ENCODE measurements at places on chromosomes 12 and 14. TPM values are rescaled to one million over a fixed set of nuclear protein-coding genes. Genes with fewer than 3 reads are reported as not detected.

SLC10A1 gene
- total RNA-seq: not detected

DNA sequence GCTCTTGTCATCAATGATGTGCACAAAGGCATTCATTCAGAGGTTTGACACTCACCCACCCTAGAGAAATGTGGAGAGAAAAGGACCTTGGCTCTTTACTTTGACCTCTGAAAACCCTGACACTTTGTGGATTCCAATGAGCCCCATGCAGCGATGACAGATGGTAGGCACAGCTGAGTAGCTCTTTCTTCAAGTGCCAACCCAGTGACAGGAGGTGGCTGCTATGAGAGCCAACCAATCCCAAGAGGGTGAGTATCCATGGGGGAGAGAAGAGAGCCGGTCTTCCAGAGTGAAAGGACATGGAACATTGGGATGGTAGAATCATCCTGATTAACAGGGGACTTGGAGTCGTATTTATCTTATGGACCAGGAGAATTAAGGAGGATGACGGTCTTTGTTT, 17.8 kb downstream of the SLC8A3 start:
- H3K27me3 ChIP-seq: no peaks in the 10 kb centered on the region
- no peak overlapping the region for H3K4me3 ChIP-seq
- DNase-seq: no peak
- no peak overlapping the region for H3K27ac ChIP-seq
- H3K36me3 ChIP-seq: no peaks in the 10 kb centered on the region
- H3K4me1 ChIP-seq: no peaks in the 10 kb centered on the region

- H3K27me3 ChIP-seq: peaks cover 90% of the 10 kb centered on the region
- no peaks in the 10 kb centered on the region for H3K36me3 ChIP-seq
- no peak overlapping the region for H3K27ac ChIP-seq
- no peaks in the 10 kb centered on the region for H3K4me1 ChIP-seq
These were observed 8.1 kb upstream of the LHX5 start for GRCh38 chr12:113479590-113480335.

DNA sequence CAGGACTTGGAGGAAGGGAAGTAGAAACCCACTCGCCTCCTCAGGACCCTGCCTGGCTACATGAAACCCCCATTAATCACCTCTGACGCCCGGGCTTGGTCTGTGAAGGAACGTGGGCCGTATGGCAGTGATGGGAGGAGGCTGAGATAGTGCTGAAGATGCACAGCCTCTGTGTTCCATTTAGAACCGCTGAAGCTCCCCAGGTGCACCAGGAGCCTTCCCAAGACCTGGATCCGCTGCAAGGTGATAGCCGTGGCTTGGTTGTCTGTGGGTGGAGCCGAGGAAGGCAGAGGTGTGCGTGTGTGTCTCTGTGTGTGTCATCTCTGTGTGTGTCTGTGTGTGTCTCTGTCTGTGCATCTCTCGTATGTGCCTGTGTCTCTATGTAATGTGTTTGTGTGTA, 293.1 kb downstream of the CACNA1C start:
- no peak for DNase-seq
- no peak overlapping the region for H3K4me3 ChIP-seq
- peaks cover 65% of the 10 kb centered on the region for H3K4me1 ChIP-seq

- no peak overlapping the region for H3K4me3 ChIP-seq
- no peak for DNase-seq
- no peaks in the 10 kb centered on the region for H3K4me1 ChIP-seq
- no peaks in the 10 kb centered on the region for H3K27me3 ChIP-seq
- H3K27ac ChIP-seq: no peak overlapping the region
- no peaks in the 10 kb centered on the region for H3K36me3 ChIP-seq
These were observed 159.0 kb upstream of the SFSWAP start for GRCh38 chr12:131551675-131552491.

- no peaks in the 10 kb centered on the region for H3K4me1 ChIP-seq
- no peaks in the 10 kb centered on the region for H3K27me3 ChIP-seq
- no peaks in the 10 kb centered on the region for H3K36me3 ChIP-seq
- H3K27ac ChIP-seq: no peak overlapping the region
- no peak overlapping the region for H3K4me3 ChIP-seq
- no peak for DNase-seq
These were observed 344.0 kb downstream of the DPF3 start for GRCh38 chr14:72549854-72550253.

GRCh38 chr12:49502590-49502989, 36.2 kb upstream of the KCNH3 start:
- no peak for DNase-seq
- H3K27ac ChIP-seq: no peak overlapping the region
- H3K4me1 ChIP-seq: no peaks in the 10 kb centered on the region
- no peak overlapping the region for H3K4me3 ChIP-seq
- no peaks in the 10 kb centered on the region for H3K27me3 ChIP-seq
- peaks cover 7% of the 10 kb centered on the region for H3K36me3 ChIP-seq

CCDC177 gene
- not detected for total RNA-seq

GRCh38 chr12:10027721-10028120, 2.8 kb upstream of the CLEC9A start:
- no peak overlapping the region for H3K4me3 ChIP-seq
- no peaks in the 10 kb centered on the region for H3K27me3 ChIP-seq
- DNase-seq: no peak
- H3K27ac ChIP-seq: no peak overlapping the region

DNA sequence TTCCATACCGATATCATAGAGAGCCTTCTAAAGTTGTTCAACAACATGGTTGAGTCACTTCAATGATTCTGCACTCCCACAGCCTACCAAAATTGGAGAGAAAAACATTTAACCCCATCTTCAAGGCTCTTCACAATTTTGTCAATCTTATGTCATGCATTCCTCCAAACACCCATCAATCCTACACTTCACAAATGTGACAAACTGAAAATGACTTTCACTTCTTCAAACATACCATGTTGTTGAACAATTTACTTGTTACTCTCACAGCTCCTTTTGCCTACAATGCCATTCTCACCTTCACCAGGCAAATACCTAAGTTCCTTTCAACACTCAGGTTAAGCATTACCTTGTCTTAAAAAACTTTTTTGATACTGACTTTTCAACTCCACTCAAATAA, 88.0 kb downstream of the OSBPL8 start:
- H3K4me3 ChIP-seq: no peak overlapping the region
- no peaks in the 10 kb centered on the region for H3K27me3 ChIP-seq
- peaks cover 5% of the 10 kb centered on the region for H3K4me1 ChIP-seq

TBX3 gene
- 4.5 TPM for total RNA-seq

DNA sequence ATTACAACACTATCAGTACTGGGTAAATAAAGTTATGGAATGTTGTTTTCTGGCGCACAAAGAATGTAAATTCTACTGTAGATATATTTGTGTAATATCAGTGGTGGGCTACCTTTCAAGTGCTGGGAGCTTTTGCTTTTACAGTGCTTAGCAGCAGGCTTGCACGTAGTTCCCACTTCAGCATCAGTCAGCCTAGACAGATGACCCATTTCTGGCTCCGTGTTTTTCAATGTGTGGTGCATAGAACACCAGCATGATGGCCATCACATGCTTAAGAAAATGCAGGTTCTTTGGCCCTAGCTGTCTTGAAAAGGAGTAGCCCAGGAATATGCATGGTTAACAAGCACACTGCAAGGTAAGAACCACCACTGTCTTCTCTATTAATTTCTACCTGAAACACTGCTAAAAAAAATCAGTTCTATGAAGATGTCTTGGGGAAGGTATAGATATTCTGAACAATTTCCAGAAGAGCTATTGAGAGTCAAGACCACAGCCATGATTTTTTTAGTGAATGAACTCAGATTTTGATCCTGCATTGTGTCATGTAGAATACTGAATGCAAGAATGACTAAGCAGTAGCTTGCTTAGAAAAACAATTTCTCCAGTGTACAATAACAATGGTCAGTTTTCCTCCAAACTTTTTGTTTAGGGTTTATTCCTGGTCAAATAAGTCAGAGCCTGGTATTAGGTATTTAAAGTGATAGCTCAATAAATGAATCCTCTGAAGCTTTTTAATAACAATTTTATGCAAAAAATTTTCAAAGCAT, 195.7 kb downstream of the AKAP6 start:
- no peak overlapping the region for H3K4me3 ChIP-seq
- H3K27me3 ChIP-seq: no peaks in the 10 kb centered on the region
- H3K4me1 ChIP-seq: no peaks in the 10 kb centered on the region

- no peak for DNase-seq
- H3K27me3 ChIP-seq: no peaks in the 10 kb centered on the region
- no peaks in the 10 kb centered on the region for H3K36me3 ChIP-seq
- H3K4me1 ChIP-seq: peaks cover 47% of the 10 kb centered on the region
These were observed 890 bp downstream of the TEP1 start for GRCh38 chr14:20412411-20412810.

KRT83 gene
- total RNA-seq: not detected

DNA sequence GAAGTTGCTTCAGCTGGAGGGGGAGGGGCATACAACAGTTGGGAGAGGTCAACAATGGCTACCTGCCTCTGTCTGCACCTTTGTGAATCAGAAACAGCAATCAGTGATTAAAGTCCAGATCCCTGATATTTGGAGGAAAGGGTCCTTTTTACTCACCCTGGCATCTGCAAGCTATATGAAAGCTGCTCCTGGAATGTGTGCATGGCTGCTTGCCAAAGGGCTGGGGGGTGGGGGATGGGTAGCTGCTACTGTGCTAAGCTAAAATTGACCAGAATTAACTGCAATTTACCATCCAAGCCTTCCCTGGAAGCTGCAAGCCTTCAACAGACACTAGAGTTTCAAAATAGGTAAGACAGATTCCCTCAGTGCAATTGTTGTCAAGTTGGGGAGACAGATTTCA, 13.5 kb upstream of the GTF2A1 start:
- no peak overlapping the region for H3K27ac ChIP-seq
- H3K36me3 ChIP-seq: no peaks in the 10 kb centered on the region
- no peaks in the 10 kb centered on the region for H3K4me1 ChIP-seq
- H3K4me3 ChIP-seq: no peak overlapping the region

DACT1 gene
- 2.3 TPM for total RNA-seq

TRAF3 gene
- total RNA-seq: 28.9 TPM

DNA sequence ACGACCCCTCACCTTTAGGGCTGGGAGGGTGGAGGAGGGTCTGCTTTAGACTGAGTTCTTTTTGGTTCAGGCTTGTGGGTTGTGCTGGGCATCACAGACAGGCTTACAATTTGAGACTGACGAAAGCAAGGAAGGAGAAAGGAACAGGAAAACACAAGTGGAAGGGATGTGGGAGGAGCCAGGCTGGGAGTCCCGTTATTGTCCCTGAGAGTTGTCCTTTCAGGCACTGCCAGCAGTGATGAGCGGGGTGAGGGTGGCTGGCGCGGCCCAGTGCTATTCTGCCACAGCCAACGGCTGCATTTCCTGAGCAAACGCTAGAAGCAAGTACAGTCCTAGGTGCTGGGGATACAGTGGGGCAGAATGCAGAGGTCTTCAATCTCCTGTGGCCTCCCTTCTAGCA, 29.2 kb upstream of the TSPAN9 start:
- no peak overlapping the region for H3K27ac ChIP-seq
- DNase-seq: no peak
- no peak overlapping the region for H3K4me3 ChIP-seq
- H3K36me3 ChIP-seq: no peaks in the 10 kb centered on the region
- H3K27me3 ChIP-seq: peaks cover 3% of the 10 kb centered on the region

ATP6V1D gene
- total RNA-seq: 91.2 TPM

AMN1 gene
- total RNA-seq: not detected

DNA sequence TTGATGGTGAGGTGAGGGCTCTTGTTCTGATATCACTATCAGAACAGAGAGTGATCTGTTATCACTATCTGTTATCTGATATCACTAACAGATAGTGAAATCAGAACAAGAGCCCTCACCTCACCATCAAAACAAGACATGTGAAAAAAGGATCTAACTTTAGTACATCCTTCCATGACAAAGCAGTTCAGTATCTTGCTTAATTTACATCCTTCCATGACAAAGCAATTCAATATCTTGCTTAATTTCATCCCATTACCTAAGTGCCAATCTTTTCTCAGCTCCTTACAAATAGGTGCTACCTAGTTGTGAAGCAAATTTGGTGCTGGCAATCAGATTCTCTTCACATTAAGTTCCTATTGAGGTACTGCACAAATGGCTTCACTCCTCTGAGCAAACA, 1865.6 kb upstream of the FLRT2 start:
- DNase-seq: no peak
- no peaks in the 10 kb centered on the region for H3K27me3 ChIP-seq
- no peaks in the 10 kb centered on the region for H3K4me1 ChIP-seq
- H3K4me3 ChIP-seq: no peak overlapping the region
- H3K27ac ChIP-seq: no peak overlapping the region

- H3K27ac ChIP-seq: peak overlapping the region; percentile 98
- H3K27me3 ChIP-seq: peaks cover 12% of the 10 kb centered on the region
- H3K36me3 ChIP-seq: no peaks in the 10 kb centered on the region
- peak overlapping the region; percentile 95 for H3K4me3 ChIP-seq
- peaks cover 25% of the 10 kb centered on the region for H3K4me1 ChIP-seq
- DNase-seq: peak; percentile 91
These were observed 551 bp downstream of the METTL1 start for GRCh38 chr12:57771236-57771872.

DNA sequence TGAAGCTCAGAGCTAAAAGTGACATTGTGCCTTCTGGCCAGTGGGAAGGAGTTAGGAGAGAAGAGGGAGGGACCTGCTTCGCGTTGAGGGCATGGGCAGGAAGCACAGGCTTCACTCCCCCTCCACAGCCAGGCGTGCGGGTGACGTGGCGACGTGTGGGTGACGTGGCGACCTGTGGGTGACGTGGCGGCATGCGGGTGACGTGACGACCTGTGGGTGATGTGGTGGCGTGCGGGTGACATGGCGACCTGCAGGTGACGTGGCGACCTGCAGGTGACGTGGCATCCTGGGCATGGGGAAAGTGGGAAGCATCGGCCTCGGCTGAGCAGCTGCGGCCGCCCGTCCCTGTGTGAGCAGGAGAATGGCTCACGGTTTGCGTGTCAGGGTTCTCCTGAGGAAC, 8.2 kb upstream of the GALNT9 start:
- H3K36me3 ChIP-seq: no peaks in the 10 kb centered on the region
- peaks cover 28% of the 10 kb centered on the region for H3K27me3 ChIP-seq
- H3K4me3 ChIP-seq: no peak overlapping the region

EIF2S3B gene
- not detected for total RNA-seq

MDGA2 gene
- not detected for total RNA-seq

All from transverse colon (tissue), 4 donors.